ENCODE measurements at places on chromosomes 2 and 18.
A peak's percentile ranks its signal among the peaks of the same experiment; 100 is the strongest.

- no peak for DNase-seq
Observed at GRCh38 chr2:88614497-88615157, 12.6 kb downstream of the EIF2AK3 start.

DNA sequence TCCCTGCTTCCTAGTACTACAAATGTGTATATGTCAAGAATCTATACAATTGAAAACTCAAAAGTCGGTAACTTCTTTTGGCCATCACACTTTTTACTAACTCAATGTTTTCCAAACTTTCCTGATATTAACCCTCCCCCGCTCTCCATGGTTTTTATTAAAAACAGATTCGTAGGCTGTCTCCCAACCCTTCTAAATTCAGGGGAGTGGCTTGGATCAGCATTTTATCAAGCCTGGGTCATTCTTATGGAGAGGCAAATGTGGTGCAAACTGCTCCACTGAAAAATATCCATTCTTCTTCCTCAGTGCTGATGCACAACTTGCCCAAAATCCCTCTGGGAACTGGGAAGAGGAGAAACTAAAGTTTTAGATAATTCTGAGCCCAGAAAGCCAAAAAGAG lies 134.2 kb downstream of the RIF1 start:
- no peak for DNase-seq

- peak; percentile 27 for DNase-seq
Observed at GRCh38 chr2:187586011-187586641, 31.9 kb upstream of the TFPI start.

DNA sequence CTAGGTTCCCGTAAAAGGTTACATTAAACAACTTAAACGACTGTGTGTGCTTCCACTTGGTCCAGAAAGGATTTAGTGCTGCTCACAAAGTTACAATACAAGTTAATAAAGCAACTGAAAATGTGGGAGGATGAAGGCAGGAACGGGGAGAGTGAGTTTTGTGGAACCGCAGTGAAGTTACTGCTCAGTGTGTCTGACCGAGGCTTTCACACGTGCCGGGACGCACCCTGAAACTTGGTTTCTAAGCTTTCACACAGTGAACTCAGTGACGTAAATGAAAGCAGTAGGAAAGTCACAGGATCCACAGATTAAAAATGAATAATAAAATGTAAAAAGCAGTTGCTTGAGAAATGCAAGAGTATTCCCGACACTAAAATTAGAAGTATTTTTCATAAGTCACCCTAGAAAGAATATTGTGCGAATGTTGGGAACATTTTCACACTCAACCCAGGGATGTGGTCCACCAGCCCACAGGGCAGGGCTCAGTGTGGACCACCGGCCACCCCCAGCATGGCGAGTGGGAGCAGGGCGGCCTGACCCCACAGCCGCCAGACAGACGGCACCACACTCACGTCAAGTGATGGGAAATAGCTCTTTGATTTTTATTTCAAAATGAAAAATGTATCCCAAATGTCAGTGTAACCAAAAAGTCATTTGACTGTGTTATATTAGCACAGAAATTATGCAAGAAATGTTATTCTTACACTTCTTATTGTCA lies 32.6 kb upstream of the CHMP1B start:
- DNase-seq = no peak

DNA sequence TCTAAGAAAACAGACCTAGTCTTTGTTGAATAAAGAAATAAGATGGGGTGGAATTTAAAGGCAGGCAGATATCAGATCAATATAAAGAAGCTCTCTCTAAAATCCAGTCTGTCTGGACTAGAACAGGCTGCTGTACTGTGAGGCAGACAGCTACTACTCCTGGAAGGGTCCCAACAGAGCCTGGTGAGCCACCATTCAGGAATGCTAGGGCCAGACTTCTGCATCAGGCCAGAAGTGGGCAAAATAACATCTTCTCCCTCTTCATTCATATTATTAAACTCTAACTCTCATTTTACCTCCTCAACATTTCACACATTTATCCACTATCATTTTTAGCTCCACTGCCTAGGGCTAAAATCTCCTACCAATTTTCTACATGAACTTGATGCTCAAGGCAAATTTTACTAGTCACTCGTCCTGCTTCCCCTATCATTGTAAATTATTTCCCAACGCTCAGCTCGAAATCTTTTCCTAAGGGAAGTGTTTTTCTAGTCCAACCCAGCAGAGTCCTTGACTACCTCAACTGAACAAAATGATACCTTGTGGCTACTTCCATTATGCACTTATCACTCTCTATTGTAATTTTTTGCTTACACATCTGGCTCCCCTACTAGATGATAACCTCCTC lies 45.2 kb upstream of the GLS start:
- no peak for DNase-seq

DNA sequence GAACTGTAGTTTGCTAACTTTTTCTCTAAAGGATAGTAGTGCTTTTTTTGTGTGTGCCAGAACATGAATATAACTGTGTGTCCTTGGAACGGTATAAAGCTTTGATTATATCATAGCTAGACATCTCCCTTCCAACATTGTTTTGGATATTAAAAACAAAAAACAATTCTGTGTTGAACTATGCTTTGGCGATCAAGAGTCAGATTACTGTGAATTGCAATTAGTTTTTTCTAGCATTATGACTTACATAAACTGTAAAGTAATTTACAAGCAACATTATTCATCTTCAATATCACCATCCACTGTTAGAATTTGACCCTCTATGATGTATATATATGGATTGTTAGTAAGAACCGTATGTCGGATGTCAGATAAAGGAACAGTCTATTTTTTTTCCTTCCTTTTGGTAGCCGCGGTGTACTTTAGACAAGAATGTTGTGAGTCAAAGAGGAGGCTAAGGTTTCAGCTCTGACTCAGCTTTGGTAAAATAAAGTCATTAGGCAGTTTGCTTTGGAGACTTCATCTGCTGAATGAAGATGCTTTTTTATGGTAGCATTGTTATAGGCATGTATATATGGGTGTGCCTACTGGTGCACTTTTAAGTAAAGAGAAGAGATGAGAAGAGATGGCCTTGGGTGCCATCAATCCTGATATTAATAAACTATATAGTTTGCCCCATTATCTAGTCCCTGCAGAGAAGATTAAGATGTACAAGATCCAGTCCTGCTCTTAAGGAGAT lies 76.4 kb downstream of the LTBP1 start:
- peak; percentile 94 for DNase-seq

DNA sequence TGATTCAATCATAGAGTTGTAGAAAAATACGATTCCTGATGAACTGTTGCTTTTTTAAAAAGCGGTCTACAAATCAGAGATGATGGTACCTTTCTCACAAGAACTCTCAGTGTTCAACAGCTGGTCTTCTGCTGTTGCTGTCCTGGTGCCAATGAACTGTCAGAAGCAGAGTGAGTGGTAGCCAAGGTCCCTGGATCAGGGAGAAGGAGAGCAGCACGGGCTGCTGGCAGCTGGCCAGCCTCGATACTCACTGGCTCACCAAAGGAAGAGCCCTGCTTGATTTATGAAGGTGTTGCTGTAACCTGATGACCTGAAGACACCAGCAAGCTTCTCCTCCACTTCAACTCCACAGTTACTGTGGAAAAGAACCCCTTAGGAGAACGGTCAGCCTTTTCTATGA lies 300.8 kb upstream of the SOX11 start:
- DNase-seq = no peak

DNA sequence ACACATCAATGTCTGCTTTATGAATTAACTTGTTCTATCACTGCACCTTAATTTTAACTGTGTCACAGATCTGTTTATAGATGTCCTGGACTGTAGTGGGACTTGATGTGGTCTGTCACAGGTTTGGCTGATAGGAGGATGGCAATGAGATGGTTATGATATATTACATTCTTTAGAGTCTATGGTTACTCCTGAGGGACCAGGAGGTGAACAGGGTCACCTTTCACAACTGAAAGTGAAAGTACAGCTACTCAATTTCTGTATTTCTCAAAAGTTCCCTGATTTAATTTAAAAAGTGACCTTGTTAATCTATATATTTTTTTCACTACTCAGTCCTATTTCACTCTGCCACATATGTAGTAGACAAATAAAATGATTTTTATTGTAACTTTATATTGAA lies 1284.1 kb upstream of the GYPC start:
- DNase-seq = no peak

- no peak for DNase-seq
Observed at GRCh38 chr2:147133286-147133908, 711.4 kb upstream of the ACVR2A start.

- no peak for DNase-seq
Observed at GRCh38 chr2:44943031-44943692, 1.7 kb downstream of the SIX3 start.

GRCh38 chr2:3712831-3713503 lies 9.6 kb downstream of the DCDC2C start:
- DNase-seq = no peak

- no peak for DNase-seq
Observed at GRCh38 chr2:81304154-81304830, 999.7 kb upstream of the LRRTM1 start.

DNA sequence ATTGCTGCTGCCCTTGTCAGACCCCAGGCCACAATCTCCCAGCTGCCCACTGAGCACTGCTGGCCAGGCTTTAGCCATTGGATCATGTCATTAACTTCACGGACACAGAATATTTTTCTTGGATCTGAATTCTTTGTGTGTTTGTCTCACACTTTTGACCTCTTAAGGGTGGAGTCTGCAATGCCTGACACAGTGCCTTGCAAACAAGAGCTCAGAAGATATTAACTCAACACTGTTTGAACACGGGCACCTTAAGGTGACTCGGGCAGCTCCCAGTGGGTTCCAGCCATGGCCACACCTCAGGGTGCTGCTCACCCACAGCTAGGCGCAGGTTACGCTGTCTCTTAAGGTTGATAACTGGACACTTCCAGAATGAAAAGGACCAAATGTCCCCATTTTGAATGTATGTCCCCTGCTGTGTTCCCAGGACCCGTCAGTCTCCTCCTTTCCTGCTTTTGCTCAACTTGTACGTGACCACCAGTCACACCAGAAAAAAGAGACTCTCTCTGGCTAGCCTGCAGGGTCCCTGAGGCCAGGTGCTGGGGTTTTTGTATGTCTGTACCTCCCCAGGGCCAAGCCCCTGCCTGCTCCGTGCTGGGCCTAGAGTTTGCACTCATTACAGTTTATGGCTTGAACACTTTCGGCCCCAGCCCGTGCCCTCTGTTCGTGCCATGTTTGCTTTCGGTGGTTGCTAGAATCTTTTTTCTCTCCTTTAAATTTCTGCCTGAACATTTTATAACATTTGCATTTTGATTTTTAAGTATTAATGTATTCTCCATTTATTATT lies 33.4 kb upstream of the TMEM131 start:
- DNase-seq = no peak

- no peak for DNase-seq
Observed at GRCh38 chr18:6103741-6104140, 208.4 kb upstream of the TMEM200C start.

DNA sequence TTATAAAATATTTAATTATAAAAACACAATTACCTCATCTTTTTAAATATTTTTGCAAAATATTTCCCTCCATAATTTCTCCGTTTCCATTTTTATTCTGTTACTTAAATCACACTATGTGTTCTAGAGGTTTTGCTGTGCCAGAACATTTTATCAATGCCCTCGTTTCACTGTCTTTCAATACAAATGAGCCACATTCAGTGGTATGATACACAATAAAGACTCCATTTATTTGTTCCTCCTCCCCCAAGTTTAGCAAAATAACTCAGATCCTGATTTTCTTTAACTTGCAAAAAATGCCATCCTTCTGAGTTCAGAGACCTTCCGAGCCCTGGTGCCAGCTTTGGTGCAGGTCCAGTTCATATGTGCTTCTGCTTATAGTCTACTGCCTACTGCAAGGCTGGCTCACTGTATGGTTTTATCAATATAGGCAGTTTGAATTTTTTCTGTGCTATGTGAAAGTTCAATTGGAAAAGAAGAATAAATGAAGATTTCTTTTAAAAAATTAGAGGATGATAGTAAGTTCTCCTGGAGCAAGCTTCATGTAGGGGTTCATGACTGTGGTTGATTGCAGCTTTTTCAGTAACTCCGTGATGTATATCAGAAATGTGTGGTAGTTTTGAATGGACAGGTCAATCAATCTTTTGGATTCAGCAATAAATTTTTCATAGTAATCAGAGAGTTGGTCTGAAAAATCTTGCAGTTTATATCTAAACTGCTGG lies 42.5 kb downstream of the APOB start:
- DNase-seq = no peak

- DNase-seq = no peak
Observed at GRCh38 chr2:123086613-123087385, 938.3 kb upstream of the CNTNAP5 start.

Measured in hematopoietic multipotent progenitor cell (in vitro differentiated cells).